ENCODE measurements at places on chromosomes 5 and 9.

GRCh38 chr5:159341906-159342310 lies 11.6 kb upstream of the IL12B start:
- DNase-seq = peak; percentile 65

- DNase-seq = no peak
These were observed 217.5 kb downstream of the DENND1A start for GRCh38 chr9:123712399-123712798.

DNA sequence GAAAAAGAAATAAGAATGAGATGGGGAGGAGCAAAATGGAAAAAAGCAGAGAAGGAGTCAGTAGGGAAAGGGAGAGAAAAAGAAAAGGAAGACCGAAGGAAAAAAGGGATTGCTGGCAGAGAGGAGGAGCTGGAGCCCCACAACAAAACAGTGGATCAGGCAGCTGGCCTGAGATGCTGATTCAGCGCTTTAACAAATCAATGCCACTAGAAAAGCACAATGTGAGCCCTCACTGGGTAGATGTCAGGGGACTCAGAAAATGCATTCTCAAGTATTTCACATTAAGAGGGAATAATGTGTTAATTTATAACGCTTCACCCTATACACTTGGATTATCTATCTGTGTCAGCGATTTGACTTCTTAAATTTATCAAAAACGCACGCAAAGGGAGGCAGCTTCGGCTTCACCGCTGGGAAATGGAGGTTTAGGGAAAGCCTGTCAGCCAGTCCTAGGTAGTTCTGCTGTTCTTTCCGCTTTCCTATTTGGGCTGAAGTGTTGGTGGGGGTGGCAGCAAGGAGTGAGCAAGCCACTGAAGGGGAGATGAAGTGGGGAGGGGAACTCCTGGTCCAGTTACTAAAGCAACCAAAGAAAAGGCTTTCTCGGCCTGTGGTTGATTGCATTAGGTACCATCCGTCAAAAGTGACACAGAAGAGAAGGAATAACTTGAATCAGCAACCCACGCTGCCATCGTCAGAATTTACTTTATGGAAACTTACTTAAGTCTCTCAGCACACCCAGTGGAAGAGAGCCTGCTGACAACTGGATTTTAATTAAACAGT lies 161.6 kb downstream of the BNC2 start:
- DNase-seq = no peak

DNA sequence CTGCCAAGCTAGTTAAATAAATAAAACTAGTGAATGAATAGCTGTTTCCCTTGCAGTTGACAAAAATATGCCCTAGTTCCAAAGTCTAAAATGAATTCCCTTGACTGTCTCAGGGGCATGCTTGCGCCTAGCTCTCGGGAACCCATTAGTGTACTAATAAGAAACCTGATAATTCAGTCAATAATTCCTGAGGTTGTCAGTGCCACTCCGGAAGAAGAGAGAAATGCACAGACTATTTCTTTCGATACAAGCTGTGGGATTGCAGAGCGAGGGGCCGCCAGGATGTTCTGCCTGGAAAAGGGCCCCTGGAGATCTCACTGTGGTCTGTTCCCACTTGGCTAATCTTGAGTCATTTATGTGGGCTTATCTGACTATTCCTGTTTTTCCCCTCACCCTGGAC lies 56.4 kb upstream of the LARP1 start:
- DNase-seq = no peak

DNA sequence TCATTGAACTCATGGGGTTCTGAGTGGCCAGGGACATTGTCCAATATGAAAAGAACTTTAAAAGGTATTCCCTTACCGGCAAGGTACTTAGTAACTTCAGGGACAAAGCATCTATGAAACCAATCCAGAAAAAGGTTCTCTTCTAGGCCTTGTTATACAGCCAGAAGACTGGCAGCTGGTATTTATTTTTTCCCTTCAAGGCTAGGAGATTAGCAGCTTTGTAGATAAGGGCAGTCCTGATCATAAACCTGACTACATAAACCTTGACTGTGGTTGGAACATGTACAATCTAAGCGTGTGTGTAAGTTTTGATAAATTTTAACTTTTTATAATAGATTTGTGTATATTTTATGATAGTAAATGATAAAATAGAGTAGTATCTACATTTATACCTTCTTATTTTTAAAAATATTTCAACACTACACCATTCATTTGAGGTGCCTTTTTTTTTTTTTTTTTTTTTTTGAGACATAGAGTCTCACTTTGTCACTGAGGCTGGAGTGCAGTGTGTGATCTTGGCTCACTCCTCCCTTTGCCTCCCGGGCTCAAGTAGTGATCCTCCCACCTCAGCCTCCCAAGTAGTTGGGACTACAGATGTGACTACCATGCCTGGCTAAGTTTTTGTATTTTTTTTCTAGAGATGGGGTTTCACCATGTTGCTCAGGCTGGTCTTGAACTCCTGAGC lies 24.5 kb downstream of the RANBP17 start:
- no peak for DNase-seq

DNA sequence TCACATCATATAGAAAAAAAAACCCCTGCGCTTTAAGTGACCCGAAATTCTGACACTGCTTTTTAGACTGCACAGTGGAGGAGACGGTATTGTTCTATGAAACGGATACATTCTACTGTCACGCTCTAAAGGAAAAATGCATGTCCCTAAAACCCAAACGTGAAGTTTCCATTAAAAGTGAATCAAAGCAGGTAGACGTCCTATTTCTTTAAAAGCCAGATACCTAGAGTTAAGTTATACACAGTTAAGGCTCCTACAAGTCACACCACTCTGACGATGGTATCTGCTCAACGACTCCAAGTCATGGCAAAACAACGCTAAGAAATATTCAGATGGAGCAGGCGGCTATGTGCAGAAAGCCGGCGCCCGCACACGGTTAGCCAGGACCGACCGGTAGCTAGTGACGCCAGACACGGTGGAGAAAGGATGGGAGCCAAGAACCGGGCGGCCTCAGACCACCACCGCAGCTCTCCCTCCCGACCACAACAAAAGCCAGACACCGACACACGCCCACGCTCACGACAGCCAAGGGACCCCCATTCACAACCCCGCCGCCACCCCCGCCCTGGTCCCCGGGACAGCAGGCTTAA lies 734 bp downstream of the SKP1 start:
- DNase-seq = no peak

- DNase-seq = no peak
These were observed 67.8 kb downstream of the NRG2 start for GRCh38 chr5:139975306-139975705.

All from activated CD4-positive, alpha-beta T cell treated with anti-CD3 and anti-CD28 coated beads for 48 hours (primary cell).